ENCODE measurements at places on chromosomes 7 and 10.
A peak's percentile ranks its signal among the peaks of the same experiment; 100 is the strongest.

DNA sequence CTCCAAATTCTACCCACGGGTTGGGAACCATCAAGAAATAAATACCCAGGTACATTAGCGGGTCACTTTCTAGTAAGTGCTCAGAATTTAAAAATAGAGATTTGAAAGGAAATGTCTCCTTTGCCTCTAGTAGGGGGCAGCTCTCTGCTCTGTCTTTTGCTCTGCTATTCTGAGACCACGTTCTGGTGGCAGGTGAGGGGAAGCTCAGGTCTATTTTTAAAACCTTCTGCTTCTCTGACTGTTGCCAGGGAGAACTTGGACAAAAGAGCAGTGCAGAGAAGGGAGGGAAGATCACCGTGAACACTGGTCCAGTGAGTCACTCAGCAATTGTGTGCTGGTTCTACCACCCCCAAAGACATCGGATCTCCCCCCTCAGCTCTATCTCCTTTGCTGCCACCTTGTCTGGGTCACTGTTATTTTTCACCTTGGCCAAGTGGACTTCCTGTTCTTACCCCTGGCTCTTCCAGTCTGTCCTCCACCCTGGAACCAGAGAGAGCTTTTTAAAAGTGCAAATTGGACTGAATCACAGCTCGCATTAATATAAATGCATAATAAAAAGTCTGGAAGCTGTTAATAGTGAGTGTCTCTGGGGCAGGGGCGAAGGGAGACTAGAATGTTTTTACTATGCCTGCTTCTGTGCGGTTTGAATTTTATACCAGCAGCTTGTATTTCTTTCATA, 72.4 kb upstream of the LOXL4 start:
- DNase-seq = no peak

- DNase-seq = no peak
Measured at GRCh38 chr7:157248659-157249058, 88.1 kb upstream of the DNAJB6 start.

DNA sequence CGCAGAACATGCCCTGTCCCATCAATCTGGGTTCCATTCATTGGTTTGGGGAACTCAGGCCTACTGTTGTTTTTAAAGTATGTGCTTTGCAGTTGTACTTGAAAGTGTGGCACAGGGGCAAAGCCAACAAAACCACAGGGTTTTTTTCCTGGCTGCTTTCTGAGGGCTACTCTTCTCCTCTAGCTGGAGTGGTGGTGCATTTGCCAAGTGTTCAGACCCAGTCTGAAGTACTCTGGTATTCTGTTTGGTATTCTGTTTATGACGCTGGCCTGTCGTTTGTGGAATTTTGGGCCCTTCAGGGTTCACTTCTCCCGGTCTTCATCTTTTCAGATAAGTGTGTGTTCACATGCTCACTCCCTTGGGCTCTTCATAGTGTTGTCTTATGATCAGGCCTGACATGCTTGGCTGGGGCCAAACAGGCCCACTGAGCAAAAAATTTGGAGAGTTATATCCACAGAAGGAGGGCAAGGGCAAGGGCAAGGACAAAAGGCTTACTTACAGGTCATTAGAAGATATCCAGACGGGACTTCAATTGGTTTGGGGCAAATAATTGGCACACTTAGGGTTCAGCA, 26.3 kb downstream of the SLC26A4 start:
- DNase-seq = no peak

GRCh38 chr7:38311329-38311937, 38.0 kb upstream of the TARP start:
- DNase-seq = peak; percentile 75

DNA sequence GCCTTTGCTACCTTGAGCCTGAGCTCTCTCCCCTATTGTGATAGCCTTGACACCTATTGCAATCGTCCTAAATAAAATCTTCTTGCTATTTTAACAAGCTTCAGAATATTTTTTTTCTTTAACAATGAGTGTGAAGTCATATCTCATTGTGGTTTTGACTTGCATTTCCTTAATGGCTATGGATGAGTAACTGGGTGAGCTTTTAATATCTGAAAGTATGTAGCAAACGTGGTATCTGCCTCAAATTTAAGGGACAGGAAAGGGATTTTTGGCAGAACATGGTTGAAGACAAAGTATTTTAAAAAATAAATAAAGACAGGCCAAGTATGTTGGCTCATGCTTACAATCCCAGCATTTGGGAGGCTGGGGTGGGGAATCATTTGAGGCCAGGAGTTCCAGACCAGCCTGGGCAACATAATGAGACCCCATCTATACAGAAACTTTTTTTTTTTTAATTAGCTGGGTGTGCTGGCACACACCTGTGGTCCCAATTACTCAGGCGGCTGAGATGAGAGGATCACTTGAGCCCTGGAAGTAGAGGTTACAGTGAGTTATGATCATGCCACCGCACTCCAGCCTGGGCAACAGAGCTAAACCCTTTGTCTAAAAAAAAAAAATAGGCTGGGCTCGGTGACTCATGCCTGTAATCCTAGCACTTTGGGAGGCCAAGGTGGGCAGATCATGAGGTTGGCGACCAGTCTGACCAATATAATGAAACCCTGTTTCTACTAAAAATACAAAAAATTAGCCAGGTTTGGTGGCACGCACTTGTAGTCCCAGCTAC, 319.3 kb upstream of the NRP1 start:
- no peak for DNase-seq

- DNase-seq = no peak
Measured at GRCh38 chr7:141203586-141203985, 129.7 kb downstream of the TMEM178B start.

- no peak for DNase-seq
Measured at GRCh38 chr10:17316488-17317170, 88.6 kb downstream of the VIM start.

GRCh38 chr10:31789555-31789954, 139.1 kb downstream of the ARHGAP12 start:
- DNase-seq = no peak

- DNase-seq = no peak
Measured at GRCh38 chr7:78350391-78350790, 551.8 kb downstream of the PHTF2 start.

- DNase-seq = no peak
Measured at GRCh38 chr10:123595661-123596060, 70.5 kb upstream of the GPR26 start.

DNA sequence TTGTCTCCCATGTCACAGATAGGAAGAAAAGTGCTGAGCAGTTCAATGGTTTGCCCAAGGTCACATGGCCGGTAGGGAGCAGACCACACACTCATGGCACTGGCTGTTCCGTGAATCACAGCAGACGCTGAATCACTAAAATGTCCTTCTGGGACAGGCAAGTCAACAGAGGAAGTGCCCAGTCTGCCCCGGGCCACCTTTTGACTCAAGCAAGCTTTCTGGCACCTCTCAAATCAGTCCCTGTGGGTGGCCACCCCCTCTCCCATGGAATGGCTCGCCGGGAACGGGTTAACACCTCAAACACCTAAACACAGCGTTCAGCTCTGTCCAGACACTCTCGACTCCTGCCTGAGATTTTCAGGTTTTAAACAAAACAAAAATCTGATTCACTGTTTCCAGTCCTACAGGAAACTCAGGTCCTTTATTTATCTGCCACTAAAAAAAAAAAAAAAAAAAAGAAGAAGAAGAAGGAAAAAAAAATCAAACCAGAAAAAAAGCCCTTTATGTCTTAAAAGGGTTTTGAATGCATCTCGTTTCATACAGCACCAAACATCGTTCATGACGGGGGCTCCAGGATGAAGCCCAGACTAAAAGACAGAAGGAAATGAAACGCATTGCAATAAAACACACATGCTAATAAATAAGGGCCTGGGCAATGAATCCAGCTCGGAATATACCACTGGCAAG, 15.5 kb downstream of the CARD11 start:
- no peak for DNase-seq

GRCh38 chr7:106104721-106105260, 7.3 kb downstream of the SYPL1 start:
- DNase-seq = no peak

GRCh38 chr10:97025613-97026242, 160.0 kb downstream of the SLIT1 start:
- DNase-seq = peak; percentile 70

Data from GM13976 (cell line).